Activated CD4-positive, alpha-beta T cell treated with anti-CD3 and anti-CD28 coated beads, Interleukin-2, Interleukin-4, amounts not matched to agents 100 ng/mL and 50 ng/mL, durations not matched to agents 16 hours and 8 hours (primary cell): ENCODE measurements at places on chromosomes 5 and 9.

- DNase-seq: no peak
Measured at GRCh38 chr5:112245656-112246055, 173.4 kb downstream of the EPB41L4A start.

GRCh38 chr9:37392272-37392671 lies 30.2 kb upstream of the GRHPR start:
- no peak for DNase-seq

- DNase-seq: no peak
Measured at GRCh38 chr5:160605266-160605665, 183.6 kb downstream of the PTTG1 start.

DNA sequence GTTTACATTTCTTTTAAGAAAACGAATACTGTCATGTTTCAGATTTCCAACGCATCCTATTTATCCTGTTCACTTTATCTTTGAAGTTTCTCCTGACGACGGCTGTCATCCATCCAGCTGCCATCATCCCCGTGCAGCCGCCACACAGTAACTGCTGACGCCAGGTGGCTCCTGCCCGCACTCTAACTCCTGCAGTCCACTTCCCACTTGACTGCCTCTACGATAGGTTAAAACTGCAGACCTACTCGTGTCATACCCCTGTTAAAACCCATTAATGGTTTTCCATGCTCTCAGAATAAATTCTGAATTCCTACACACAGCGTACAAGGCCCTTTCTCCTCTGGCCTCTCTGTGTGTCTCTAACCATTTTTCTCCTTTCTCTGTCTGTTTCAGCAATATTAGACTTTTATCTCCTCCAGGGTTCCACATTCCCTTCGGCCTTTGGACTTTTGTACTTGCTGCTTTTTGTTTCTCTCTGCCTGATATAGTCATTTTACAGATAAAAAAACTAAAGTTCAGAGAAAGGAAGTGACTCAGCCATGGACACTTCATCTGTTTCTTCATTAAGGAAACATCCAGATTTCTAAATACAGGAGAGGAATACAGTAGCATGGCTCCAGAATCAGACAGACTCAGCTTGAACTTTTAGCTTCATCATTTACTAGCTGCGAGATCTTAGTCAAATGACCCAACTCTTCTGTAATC lies 84.9 kb downstream of the ADAMTS12 start:
- DNase-seq: no peak

GRCh38 chr5:113749334-113749733 lies 235.8 kb downstream of the YTHDC2 start:
- no peak for DNase-seq

DNA sequence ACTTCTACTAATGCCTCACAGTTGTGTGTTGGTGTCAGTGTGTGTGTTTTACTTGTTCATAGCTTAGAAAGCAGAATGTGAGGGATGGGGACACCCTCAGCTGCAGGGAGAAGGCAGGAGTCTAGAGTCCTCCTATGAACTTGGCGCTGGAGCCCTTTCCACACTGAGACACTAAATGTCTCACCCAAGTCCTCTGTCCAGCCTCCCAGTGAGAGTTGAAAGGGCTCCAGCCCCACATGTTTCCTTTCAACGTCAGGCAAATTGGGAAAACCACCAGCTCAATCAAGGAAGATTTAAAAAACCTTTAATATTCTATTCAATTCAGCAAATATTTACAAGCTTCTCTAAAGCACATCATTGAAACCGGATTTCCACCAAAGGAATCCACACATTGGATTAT lies 167.6 kb upstream of the MSX2 start:
- DNase-seq: no peak

DNA sequence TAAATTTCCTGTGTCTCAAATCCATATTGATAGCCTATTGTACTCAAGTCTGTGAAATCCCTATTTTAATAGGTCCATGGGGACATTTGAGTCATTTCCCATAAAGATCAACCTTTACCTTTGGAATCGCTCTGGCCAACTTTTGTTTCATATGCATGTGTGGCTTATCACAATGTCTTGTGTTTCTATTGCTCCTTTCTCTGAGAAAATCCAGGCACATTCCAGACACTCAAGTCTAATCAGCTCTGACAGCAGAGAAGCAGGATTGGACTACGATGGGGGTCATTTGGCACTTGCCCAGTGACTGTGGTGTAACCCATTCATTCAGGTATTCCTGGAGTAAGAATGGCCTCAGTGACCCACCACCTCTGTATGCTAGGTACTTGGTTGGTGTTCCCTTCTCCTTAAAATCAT lies 48.4 kb downstream of the ACTBL2 start:
- no peak for DNase-seq

GRCh38 chr5:33788922-33789566 lies 102.7 kb downstream of the ADAMTS12 start:
- DNase-seq: no peak

DNA sequence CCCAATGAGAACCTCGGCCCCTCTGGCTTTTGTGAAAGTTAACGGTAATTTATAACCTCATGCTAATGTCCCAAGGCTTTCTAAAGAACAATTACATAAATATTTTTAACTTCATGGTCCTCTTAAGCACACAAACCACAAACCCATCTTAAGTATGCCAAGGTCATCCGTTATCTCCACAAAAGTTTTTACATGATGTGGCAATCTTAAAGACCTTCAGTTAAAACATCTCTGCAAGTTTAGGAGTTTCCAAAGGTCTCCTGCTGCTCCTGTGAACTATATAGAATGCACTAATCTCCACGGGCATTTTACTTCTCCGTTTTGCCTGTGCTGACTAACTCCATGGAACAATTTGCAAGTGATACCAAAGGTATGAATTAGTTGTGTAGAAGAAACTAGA lies 228.2 kb downstream of the TLE1 start:
- no peak for DNase-seq

GRCh38 chr9:108271646-108272348 lies 584.0 kb downstream of the ACTL7B start:
- no peak for DNase-seq

GRCh38 chr5:75568202-75568601 lies 43.1 kb upstream of the ANKDD1B start:
- DNase-seq: peak; percentile 62

GRCh38 chr5:35430381-35431162 lies 187.1 kb upstream of the SPEF2 start:
- DNase-seq: no peak

GRCh38 chr9:69496846-69497450 lies 171.9 kb downstream of the ENTREP1 start:
- peak; percentile 56 for DNase-seq

DNA sequence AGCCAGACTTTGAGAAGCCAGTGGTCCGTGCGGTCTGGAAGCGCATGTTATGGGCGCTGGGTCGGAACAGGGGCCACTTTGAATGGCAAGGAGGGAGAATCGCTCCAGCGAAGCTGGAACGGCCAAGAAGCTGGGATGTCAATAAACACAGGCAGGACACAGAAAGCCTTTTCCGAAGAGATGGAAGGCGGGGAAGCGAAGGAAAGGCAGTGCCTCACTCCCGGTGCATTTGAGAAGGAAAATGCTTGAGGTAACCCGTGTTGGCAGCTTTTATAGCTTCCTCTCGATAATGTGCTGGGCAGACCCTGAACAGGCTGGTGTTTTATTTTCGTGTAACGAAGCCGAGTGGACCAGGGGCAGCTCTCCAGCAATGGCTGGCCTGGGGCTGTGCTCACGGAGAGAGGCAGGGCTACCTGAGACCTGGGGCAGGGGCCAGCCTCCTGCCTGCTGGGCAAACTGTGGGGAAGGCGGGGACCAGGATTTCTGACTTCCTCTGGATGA lies 84.2 kb upstream of the SPRY4 start:
- DNase-seq: no peak

DNA sequence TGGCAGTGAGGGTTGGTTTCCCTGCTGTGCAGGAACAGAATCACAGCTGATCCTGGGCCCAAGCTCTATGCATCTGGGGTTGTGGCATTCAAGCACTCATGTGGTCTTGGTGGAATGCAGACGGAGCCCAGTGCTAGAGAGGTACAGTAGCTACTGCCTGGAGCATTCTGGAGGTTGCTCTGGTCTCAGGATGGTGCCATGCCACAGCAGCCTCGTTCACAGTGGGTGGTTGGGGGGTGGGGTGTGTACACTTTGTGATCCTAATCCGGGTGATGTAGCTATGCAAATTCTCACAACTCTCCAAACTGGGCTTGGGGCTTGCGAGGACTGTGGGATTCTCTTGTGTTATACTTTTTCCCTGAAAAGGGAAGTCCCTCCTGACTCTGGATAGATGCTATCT lies 45.2 kb downstream of the FGD3 start:
- no peak for DNase-seq

- DNase-seq: no peak
Measured at GRCh38 chr5:84983093-84983492, 598.4 kb upstream of the EDIL3 start.

GRCh38 chr9:95060234-95060633 lies 257.3 kb downstream of the FANCC start:
- no peak for DNase-seq

DNA sequence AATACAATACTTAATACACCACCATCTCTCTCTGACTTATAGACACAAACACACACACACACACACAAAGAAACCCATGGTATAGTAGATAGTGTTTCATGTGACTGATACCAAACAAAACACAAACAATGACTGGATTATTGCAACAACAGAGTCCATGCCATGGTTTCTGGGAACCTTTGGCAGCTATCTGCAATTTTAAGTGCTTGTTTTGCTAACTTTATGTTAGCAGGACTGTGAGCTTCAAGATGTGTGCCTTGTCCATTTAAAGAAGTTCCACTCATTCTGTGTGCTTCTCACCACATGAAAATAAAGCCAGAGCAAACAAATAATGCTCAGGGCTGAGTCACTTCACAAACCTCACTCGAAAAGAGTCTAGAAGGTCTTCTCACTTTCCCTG lies 15.1 kb upstream of the LURAP1L start:
- DNase-seq: no peak

DNA sequence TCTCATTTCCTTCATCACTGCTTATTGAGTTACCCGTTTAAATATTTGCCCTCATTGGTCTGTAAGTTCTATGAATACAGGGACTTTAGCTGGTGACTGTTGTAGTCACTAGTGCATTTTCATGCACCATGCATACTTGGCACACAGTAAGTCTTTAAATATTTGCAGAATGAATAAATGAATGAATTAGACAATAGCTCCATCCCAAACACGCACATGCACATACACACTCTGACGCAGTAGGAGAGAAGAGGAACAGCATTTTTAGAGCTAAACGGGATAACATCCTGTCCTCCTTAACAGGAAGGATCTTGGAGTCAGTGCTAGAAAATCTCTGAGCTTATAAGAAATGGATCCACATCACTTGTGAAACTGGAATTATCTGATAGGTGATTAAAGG lies 447.7 kb downstream of the KIF4B start:
- DNase-seq: no peak

DNA sequence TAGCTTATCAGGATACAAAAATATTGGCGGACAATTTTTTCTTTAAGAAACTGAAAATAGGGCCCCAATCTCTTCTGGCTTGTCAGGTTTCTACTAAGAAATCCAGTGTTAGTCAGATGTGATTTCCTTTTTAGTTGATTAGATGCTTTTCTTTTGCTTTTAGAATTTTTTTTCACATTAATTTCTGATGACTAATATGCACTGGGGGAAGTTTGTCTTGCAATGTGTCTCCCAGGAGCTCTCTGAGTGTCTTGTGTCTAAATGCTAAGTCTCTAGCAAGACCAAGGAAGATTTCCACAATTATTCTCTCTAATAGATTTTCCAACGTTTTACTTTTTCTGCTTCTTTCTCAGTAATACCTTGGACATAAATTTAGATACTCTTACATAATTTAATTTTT lies 559.8 kb upstream of the TYRP1 start:
- no peak for DNase-seq

GRCh38 chr5:98248949-98249348 lies 524.5 kb upstream of the RGMB start:
- DNase-seq: no peak

GRCh38 chr9:112925058-112925641 lies 34.5 kb upstream of the SLC46A2 start:
- DNase-seq: peak; percentile 17

DNA sequence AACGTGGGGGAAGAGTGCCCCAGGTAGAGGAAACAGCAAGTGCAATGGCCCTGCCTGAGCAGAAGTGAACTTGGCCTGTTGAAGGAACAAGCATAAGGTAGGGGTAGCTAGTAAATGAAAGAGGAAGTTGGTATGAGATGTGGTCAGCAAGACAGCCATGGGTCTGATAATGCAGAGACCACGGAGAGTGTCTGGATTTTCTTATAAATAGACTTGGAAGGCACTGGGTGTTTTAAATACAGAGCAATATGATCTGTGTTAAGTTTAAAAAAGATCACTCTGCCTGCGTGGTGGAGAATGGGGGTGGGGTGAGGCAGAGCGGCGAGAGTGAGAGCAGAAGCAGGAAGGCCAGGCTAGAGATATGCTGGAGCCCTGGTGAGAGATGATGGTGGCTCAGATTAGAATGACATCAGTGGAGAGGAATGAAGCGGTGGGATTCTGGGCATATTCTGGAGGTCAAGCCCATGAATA lies 4.2 kb downstream of the ADAM19 start:
- no peak for DNase-seq

DNA sequence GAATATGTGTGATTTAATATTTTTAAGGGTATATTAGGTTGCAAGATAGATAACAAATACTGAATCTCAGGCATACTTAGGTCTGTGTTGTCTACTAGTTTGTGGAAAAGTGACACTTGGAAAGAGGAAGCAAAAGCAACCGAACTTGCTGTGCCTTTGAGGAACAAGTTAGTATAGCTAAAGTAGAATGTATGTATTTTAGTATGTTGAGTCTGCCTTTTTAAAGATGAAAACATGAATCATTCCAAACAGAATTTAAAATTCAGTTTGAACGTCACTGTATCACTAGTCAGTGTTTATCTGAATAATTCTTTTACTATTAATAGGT lies 12.9 kb downstream of the TLE4 start:
- no peak for DNase-seq

GRCh38 chr5:95760273-95761191 lies 29.4 kb downstream of the RHOBTB3 start:
- DNase-seq: peak; percentile 56

DNA sequence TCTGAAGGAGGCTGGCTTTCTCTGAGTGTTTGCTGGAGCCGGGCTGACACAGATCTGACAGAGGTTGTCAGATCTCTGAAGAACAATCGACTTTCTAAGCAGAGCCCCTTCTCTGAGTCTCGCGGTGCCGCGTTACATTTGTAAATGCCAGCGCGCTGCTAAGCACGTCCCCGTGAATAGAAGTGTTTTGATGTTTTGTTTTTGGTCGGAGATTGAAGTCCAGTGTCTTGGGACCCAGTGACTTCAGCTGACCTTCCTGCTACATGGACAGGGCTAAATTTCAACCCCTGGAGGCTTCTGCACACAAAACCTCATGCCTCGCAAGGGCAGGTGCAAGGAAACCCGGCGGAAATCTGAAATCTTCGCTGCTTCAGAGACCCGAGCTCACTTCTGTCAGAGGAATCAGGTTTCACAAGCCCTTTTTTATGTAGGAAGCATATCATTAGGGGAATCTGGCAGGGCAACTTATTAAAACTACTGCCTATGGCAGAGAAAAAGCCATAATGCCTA lies 27.2 kb downstream of the NEUROG1 start:
- DNase-seq: no peak

- DNase-seq: no peak
Measured at GRCh38 chr9:121362813-121363621, 7.0 kb downstream of the STOM start.

GRCh38 chr5:73435759-73436534 lies 12.6 kb downstream of the FOXD1 start:
- DNase-seq: no peak

- no peak for DNase-seq
Measured at GRCh38 chr5:20231040-20231439, 243.0 kb upstream of the CDH18 start.
